Fibroblast of skin of abdomen (primary cell): ENCODE measurements at places on chromosomes 13 and 19.

GRCh38 chr13:40228990-40229389 lies 437.5 kb downstream of the FOXO1 start:
- no peak for DNase-seq

DNA sequence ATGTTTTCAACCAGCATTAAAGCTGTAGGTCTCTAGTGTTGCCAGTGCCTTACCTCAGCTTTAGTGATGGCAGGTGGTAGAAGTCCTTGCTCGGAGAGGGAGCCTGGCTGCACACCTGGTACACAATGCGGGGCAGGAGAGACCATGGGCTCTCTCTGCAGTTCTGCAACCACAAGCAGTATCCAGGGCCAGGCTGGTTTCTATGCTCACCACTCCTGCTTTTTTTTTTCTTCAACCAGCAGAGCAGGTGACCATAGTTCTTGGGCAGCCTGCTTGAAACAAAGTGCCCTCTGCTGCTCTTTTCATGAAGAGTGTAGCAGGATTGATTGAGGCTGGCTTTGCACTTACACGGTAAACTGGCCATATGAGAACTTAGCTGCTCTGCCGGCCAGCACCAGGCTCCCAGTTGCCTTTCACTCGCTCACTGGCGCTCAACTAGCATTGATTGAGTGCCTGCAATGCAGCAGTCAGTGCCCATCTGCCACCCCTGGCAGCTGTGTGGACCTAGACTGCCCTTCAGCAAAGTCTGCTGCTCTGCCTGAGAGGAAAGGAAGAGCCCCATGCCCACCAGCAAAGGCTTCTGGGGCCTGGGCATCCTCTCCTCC lies 4.4 kb upstream of the CHAMP1 start:
- DNase-seq: no peak

DNA sequence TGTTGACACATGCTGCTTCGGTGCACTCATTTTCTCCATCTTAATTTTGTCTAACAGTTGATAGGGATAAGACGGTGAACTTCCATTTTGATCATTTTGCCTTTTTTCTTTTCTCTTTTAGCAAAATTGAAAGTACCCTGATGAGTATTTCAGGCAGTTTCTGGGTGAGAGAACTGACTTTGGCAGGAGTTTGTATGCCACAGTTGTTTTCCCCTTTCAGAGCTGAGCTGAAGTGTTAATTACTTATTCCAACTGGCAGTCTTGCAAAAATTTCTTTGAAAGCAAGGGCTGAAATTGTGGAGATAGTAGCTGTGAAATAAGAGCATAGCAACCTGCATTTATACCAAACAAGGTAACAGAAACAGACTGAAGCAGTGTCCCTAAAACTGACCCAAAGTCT lies 180.2 kb downstream of the SLITRK5 start:
- no peak for DNase-seq

DNA sequence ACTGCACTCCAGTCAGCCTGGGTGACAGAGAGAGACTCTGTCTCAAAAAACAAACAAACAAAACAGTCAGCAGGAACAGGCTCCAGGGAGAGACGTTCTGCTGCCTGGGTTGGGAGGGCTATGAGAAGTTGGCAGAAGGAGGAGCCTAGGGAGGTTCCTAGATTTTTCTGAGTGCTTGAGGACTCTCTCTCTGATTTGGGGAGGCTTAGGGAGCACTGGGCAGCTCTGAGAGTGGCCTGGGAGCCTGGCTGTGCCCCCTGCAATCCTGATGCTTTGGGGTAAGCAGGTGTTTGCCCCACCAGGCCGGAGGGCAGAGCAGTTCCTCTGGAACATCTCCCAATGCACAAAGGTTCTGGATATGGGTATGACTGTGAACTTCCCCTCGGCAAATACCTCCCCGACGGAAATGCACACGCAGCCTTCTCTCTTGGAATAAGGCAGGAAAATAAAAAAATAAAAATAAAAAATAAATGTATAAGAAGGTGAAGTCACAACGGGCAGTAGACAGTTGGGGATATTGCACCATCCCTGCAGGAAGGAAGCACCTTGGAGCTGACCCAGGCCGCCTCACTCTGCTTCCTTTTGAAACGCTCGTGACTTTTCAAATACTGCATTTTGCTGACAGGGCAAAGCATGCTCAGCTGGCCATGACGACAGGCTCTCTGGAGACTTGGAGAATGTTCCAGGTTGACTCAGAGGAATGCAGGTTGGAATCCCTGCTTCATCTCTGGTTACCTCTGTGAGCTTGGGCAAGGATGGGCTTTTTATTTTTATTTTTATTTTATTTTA lies 26.5 kb upstream of the HOMER3 start:
- DNase-seq: peak; percentile 33

- DNase-seq: no peak
These were observed 6.3 kb downstream of the LGI4 start for GRCh38 chr19:35128398-35129057.
